Mucosa of gallbladder (tissue), 1 donor: ENCODE measurements at places on chromosomes 16 and 17. TPM values are rescaled to one million over a fixed set of nuclear protein-coding genes. Genes with fewer than 3 reads are reported as not detected.

The ABCA3 gene
- total RNA-seq, result 18.3 TPM

The HAS3 gene
- total RNA-seq, result 1.2 TPM

The KRTAP4-9 gene
- total RNA-seq, result not detected

DNA sequence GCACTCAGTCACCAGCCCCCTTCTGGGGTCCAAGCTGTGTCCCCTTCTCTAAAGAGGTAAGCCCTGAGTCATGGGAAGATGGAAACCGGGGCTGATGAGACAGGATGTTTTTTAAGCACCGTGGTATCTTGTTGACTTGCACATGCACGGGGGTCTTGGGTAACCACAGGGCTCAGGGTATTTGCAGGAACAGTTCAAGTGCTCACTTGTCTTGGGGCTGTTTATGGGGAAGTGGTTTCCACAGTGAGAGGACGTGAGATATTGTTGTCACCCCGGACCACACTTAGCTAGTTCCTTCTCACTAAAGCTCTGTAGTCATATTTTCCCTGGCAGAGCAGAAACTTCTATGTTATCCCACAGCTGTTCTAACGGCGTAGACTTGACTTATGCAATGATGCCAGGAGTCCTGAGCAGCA is 7.7 kb downstream of the CCL3L1 start:
- DNase-seq, result peak; percentile 52

GRCh38 chr17:18028952-18029540 is 9.9 kb downstream of the ATPAF2 start:
- DNase-seq, result no peak

- DNase-seq, result no peak
These were observed 41.8 kb downstream of the CDH3 start for GRCh38 chr16:68686905-68687304.

DNA sequence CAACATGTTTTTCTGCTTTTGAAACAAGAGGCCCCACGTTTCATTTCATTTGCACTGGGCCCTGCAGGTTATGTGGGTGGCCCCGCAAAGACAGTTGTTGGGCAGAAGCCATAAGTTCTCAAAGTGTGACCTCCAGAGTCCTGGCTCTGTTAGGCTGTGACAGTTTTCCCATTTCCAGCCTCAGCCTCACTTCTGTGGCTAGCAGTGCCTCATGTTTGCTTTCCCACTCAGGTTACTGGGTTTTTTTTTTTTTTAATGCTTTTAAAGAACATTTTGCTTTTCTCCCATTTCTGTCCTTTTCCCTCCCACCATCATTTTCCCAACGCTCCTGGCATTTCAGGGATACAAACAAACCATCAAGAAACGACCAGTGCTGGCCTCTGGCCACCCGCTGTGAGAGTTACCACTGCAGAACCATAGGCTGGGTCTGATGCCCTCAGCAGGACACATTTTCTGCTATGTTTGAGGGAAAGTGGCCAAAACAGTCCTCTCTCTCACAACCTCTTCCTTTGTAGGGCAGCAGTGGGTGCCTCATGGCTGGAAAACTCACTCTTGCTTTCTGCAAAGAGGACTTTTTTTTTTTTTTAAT is 159.0 kb upstream of the MPHOSPH6 start:
- DNase-seq, result no peak

GRCh38 chr17:45918241-45918745 is 23.9 kb downstream of the MAPT start:
- no peak for DNase-seq

DNA sequence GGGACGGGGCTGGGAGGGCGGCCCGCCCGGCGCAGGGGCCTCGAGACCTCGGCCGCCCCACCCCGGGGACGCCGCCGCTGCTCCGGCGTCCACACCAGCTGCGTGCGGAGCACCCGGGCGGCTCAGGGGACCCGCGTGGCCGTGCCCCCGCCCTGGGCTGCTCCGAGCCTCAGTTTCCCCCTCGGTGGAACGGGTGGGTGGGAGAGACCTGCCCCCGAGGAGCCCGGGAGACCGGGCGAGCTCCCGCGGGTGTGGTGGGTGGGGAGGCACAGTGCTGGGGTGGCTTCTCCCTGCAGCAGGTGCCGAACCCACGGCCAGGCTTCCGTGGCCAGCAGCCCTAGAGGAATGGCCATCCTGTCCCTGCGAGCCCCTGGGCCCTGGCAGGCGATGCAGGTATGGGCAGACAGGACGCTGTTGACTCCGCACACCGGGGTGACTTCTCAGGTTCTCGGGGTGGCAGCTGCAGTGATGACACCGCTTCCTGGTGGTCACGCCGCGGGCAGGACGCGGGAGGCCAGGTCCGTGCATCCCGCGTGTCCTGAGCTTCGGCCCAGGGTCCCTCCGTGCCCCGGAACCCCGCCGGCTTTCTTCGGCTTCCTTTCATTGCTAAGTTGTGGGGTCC is 677 bp downstream of the DEF8 start:
- no peak for DNase-seq

DNA sequence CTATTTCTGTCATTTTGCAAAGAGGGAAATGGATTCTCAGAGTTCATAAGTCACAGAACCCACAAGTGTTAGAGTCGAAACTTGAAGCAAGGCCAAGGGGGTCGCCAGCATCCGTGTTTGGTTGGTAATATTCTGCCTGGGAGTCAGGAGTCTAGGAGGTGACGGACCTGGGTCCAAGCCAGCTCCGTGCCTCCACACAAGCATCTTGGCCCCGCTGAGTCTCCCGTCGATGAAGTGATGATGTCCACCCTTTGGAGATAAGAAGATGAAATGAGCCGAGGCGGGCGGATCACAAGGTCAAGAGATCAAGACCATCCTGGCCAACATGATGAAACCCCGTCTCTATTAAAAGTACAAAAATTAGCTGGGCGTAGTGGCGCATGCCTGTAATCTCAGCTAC is 53.2 kb upstream of the TNRC6C start:
- no peak for DNase-seq

DNA sequence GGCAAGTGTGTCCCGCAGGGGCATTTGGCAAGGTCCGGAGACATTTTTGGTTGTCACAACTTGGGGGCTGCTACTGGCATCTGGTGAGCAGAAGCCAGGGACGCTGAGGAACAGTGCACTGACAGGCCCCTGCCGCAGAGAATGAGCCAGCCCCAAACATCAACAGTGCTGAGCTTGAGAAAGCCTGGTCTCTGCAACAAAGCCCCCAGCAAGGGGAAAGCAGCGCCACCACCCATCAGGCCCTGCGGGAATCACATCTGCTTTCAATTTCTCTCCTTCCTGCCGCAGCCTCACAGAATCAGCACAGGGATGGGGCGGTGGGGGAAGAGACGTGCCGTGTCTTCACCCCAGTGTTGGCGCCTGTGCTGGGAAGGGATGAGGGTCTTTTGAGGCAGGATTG is 14.8 kb upstream of the PRPSAP1 start:
- no peak for DNase-seq
